ENCODE measurements at places on chromosomes 12 and 14. TPM values are rescaled to one million over a fixed set of nuclear protein-coding genes. Genes with fewer than 3 reads are reported as not detected.

GRCh38 chr12:79435742-79436141, 255.0 kb downstream of the PAWR start:
- DNase-seq = no peak

GRCh38 chr12:1801303-1801975, 18.9 kb upstream of the LRTM2 start:
- DNase-seq = peak; percentile 44

GRCh38 chr12:1529228-1529861, 65.0 kb downstream of the FBXL14 start:
- peak; percentile 64 for DNase-seq

- DNase-seq = no peak
These were observed 49.9 kb upstream of the PLEKHG3 start for GRCh38 chr14:64654246-64654900.

DNA sequence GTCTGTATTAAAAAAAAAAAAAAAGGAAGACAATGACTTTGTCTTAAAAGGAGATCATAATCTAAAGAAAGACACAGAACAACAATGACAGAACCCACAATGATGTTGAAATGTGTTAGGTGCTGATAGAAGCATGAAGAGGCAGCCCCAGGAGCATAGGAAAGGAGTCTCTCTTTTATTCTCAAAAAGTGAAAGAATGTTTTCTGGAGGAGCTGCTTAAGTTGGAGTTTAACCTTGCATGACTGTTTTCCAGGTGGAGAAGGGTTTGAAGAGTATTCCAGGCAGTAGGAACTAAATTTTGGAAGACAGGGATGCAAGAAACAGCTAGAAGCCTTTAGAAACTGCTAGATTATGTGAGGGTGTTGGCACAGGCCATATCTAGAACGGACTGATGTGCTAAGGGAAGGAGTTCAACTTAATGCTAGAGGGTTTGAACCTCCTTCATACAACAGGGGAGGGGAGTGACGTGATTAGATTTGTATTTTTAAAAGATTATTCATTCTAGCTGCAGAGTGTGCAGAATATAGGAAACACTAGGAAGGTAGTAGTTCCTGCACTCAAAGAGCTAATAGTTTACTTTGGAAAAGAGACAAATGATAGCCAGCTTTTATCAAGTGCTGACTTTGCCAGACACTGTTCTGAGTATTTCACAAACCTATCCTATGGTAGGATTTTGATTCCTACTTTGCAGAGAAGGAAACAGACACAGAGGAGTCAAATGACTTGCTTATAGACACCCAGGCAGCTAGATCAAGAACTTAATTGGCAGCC, 4.6 kb upstream of the RPL6 start:
- no peak for DNase-seq

DNA sequence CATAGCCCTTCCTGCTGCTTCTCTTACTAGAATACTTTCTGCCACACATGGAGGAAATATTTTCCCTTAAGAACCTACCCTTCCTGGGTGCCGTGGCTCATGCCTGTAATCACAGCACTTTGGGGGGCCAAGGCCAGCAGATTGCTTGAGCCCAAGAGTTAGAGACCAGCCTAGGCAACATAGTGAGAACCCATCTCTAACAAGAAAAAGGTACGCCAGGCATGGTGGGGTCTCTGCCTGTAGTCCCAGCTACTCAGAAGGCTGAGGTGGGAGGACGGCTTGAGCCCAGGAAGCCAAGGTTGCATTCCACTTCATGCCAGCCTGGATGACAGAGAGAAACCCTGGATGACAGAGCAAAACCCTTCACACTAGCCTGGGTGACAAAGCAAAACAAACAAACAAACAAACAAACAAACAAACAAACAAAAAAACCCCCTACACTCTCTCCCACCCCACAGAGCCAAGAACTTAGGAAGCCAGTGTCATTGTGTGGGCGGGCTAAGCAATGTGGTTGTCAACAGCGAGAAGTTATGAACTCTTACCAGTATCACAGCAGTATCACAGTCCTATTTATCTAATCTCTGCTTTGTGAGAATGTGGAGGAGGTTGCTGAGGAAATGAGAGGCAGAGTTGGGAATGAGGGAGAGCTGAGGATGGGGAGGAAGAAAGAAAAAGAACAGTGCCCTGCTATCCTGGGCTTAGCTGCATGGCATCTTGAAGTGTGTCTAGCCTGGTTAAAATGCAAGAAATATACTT, 53.8 kb upstream of the CLEC14A start:
- DNase-seq = peak; percentile 70

GRCh38 chr14:23060536-23061260, 3.4 kb upstream of the CDH24 start:
- DNase-seq = no peak

DNA sequence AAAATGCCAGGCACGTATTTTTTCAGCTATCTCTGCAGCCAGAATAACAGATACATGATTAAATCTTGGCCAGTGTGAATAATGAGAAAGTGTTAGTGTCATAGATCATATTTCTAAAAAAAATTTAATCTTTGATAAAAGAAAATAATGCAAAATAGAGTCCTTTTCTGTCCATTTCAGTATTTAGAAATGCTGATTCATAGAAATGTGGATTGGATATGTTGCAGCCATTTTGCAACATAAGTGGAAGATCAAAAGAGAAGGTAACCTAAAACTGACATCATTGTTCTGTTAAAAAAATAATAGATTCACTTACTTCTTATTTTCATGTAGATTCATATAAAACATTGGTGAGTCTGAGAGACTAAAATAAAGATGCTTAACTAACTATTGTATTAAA, 1010.3 kb downstream of the LRFN5 start:
- DNase-seq = no peak

DNA sequence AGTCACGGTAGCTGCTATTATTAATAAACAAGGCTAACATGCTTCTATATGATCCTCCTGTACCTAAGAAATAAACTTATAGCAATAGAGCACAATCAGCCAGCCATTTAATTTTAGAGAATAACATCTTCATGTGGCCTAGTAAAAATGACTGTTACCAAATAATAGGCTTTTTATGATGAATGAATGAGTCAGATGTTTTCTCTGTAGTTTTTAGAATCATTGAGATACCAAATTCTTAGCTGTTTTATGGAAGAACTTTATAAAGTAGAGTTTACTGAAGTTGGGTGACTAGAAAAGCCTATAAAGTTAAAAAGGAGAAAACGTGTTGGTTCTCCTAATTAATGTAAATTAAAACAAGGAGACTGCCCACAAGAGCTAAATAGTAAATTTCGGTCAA, 40.7 kb downstream of the WNK1 start:
- DNase-seq = no peak

- DNase-seq = no peak
These were observed 15.4 kb downstream of the C1S start for GRCh38 chr12:7075939-7076338.

Gene CDK4
- total RNA-seq = 186 TPM

DNA sequence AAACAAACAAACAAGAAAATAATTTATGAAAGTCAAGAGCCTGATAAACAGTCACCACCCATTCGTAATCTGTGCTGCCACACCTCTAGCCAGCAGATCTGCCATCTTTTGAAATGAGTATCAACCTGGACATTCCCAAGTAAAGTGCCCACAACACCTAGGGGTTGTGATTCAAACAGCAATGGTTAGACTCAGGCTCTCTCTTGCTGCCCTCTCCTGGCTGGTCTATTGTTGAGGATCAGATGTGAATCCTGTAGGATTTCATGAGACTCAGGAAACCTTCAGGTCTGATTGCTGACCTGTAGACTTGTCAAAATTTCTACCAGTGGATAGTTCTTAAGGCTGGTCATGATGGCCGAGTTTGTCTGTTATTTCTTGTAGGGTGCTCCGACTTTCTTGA, 26.8 kb downstream of the DGLUCY start:
- DNase-seq = peak; percentile 83

Gene ERGIC2
- 85.9 TPM for total RNA-seq

DNA sequence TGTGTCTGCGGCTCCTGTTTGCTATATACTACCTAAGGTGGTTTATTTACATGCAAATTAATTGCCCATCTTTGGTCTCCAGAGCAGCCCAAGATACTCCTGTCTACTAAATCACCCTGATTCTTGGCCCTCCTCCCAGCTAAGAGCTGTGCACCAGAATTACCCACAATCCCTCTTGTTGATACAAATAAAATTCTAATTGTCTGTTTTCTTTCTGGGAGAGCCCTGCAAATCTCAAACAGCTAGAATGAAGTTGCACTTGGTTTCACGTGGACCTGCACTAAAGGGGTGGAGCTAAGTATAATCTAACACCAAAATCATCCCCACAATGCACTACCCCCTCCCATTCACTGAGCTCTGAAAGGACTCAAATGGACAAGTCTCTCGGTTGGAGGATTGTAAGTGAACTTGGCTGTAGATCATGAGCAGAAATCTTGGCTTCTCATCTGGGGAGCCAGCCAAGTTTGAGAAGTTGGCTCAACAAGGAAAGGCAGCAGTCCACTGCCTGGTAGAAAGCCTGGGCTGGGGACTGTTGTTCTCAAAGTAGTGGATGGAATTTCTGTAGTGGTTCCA, 6.6 kb downstream of the MAX start:
- no peak for DNase-seq

DNA sequence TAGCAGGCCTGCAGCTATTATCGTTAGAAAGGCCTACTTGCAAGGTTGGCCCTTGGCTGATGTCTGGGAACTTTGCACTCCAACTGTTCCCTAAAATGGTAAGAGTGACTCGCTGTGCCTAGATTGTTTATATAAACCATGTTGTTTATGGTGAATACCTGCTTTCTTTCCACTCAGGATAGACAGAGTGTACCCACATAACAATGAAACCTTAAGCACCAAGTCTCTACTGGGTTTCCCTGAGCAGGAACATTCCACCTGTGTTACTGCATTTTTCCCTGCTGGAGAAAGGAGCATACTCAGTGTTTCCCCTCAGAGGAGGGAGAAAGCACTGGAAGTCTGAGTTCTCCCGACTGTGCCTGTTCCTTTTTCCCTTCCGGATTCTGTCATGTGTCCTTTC, 32.8 kb downstream of the ERP29 start:
- no peak for DNase-seq

DNA sequence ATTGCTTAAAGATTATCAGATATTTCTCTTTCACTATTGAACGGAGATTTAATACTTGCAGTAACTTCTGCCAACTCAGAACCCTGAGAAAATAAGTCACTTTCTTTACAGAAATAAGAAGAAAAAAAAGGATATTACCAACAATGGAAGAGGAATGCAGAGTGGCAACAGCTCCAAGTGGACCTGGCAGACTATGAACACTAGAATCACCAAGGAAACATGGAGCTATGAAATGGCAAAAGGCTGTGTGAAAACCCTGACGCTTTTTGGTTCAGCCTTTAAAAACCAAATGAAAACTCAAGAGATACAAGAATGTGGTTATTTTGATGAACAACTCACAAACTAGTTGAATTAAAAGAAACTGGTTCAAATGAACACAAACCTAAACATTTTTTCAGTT, 17.7 kb downstream of the DTD2 start:
- no peak for DNase-seq

- no peak for DNase-seq
These were observed 3.0 kb upstream of the PIGH start for GRCh38 chr14:67602995-67603545.

Gene CCDC38
- total RNA-seq = 0.35 TPM

Gene SLC6A15
- 6.3 TPM for total RNA-seq

Gene SNX6
- 69.6 TPM for total RNA-seq

Gene KLRB1
- not detected for total RNA-seq

DNA sequence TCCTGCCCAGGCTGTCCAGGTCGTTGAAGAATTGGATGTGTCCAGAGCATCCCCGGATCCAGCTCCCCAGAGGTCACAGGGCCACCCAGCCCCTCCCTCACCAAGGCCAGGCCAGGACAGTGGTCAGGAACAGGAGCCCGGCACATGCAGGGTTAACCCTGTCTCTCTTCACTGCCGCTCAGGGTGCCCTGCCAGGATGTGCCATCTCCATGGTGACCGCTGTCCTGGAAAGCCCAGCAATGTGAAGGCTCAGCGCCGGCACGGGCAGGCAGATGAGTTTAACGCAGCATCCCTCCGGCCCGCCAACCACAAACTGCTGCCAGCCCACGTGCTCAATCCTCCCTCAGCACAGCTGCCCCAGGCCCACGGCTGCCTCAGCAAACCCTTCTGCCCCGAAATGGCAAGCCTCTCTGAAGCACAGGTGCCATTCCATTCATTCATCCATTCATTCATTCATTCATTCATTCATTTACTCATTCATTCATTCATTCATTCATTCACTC, 4.4 kb downstream of the TMEM179 start:
- no peak for DNase-seq

Gene SLC17A8
- total RNA-seq = not detected

Gene ERP27
- 0.15 TPM for total RNA-seq

DNA sequence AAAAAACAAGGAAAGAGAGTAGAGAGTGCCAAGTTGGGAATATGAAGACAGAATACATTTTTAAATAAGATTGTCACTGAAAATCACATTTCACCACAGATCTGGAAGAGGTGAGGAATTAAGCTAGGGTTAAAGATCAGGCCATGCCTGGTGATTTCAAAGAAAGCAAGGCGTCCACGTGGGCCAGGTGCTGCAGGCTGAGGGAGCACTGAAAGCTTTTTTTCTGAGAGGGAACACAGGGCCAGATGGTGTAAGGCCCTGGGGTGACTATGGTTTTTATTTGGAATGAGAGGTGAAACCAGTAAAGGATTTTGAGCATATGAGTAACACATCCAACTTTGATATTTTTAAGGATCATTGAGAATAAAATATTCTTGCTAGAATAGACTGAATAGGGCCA, 20.9 kb downstream of the SYT1 start:
- peak; percentile 67 for DNase-seq

GRCh38 chr12:67721248-67721647, 72.7 kb downstream of the DYRK2 start:
- peak; percentile 30 for DNase-seq

- peak; percentile 59 for DNase-seq
These were observed 19.6 kb downstream of the NINJ2 start for GRCh38 chr12:643475-644302.

Gene KIF5A
- 1.7 TPM for total RNA-seq

DNA sequence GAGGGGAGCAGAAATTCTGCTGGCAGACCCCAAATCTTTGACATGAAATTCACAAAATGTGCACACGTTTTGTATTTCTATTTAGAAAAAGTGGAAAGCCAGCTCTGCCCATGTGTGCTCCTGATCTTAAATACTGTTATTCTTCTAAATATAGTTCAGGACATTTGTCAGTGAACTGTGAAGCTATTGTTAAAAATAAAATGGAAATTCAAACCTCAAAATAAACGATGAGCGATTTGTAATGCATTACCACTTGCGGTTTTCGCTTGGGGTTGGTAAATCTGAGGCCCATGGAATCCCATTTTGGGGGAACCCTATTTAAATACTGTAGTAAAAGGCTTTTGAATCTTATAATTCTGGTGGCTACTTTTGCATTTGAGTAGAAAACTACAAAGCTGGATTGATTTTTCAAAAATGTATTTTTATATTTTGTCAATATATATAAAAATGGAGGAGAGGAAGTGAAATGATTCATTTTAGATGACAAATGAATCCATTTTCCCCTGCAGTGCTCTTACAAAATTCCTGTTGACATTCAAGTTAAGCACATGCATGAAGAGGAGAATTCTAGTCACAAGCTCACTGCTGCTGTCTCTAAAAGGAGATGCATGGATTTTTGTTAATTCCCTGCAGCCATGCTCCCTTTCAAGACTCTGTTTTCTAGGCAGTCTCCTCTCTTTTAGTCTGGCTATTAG, 47.1 kb downstream of the FLRT2 start:
- no peak for DNase-seq

Gene KRT74
- total RNA-seq = not detected

- no peak for DNase-seq
These were observed 15.7 kb upstream of the ESPL1 start for GRCh38 chr12:53252349-53252916.

GRCh38 chr14:52455291-52456088, 96.8 kb downstream of the TXNDC16 start:
- no peak for DNase-seq

Gene TBC1D30
- 0.94 TPM for total RNA-seq

GRCh38 chr12:119678459-119678858, 10.5 kb downstream of the PRKAB1 start:
- no peak for DNase-seq
